Stimulated activated CD4-positive, alpha-beta T cell treated with anti-CD3 and anti-CD28 coated beads, TNF-alpha, amount 100 ng/mL, for 1 hour (primary cell): ENCODE measurements at places on chromosomes 12 and 14.

- no peak for DNase-seq
Observed at GRCh38 chr12:131042834-131043245, 89.1 kb downstream of the ADGRD1 start.

DNA sequence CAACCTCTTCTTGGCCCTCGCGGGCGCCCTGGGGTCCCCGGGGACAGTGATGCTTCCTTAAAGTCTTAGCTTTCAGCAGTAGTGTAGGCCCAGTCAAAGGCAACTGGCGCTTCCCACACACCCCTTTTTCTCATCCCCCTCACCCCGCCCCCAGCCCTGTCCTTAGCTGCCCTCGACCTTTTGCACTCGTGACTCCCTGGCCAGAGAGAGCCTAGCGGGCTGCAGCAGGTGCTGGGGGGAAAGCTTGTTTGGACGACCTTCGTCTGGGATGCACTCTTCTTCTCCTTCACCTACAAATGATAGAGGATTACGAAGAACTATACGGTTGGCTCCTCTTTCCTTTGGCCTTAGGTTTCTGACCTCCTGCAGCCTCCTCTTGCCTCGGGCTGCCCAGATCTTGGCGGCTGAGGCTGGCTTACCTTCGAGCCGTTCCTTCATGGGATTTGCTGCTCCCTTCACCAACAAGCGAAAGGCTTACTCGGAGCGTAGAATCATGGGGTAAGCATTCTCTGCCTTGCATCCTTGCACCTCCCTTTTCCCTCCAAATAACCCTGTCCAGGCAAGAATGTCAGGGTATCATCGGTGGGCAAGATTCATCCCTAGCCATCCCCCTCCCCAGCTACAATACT is 815 bp downstream of the COQ10A start:
- DNase-seq: no peak

DNA sequence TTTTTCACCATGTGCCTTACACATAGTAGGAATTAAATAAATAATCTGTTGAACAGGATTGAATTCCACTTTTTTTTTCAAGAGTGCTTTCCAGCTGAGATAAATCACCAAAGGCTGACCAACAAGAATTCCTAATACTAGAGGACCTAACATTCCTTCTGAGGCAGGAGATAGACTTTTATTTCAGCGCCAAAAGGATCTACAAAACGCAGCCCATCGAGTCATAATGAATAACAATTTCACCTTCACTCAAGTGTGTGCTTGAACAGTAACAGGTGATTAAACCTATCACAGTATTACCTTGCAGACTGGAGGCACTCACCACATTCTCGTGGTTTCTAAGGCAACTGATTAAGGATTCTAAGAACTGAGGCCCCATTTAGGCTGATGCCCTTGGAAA is 224.3 kb upstream of the ATP2B1 start:
- no peak for DNase-seq

DNA sequence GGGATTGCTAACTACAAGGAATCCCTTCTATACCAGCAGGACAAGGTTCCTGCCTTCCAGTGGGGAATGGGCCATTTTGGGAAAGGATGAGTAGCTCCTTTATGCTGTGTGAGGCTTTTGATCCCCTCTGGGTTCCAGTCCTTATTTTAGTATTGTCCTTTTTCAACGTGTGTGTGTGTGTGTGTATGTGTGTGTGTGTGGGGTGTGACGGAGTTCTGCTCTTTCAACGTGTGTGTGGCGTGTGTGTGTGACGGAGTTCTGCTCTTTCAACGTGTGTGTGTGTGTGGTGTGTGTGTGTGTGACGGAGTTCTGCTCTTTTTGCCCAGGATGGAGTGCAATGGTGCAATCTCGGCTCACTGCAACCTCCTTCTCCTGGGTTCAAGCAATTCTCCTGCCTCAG is 27.4 kb downstream of the RAB35 start:
- DNase-seq: no peak
